ENCODE measurements at places on chromosomes 6 and 20.

GRCh38 chr20:45290677-45291355 is 15.8 kb upstream of the RBPJL start:
- DNase-seq: peak; percentile 68

DNA sequence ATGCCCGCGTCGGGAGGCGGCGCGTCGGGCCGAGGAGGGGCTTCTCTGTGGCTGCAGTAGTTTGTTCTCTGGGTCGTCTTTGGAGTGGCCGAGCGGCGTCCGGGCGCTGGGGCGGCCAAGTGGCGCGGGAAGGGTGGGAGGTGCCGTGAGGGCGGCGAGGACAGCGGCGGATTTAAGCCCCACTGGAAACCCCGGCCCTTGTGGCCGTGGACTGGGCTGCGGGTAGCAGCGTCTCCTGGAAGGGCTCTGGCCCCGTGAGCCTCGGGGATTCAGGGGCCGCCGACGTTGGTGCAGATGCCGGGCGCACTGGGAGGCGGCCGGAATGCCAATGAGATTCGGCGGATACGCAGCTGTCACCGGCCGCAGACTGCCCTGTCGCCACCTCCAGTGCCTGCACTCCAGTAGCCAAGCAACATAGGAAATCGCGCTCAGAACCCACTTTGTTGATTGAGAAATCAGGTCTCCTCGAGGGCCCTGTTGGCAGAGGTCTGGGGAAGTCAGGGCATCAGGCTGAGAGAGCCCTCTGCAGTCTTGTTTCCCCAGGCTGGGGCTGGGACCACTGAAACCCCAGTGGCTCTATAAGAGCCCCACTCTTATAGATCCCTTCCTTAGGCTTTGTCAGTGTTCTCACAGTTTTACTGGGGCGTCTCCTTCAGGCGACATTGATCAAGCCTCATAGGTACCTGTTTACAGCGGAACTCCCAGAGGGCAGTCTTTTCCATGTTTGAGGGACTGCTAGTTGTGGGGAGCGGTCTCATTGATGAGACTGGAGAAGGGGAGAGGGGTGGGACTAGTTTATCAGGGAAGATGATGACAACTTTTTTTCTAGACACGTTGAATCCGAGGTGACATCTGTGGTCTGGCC is 642 bp downstream of the GZF1 start:
- peak; percentile 17 for DNase-seq

DNA sequence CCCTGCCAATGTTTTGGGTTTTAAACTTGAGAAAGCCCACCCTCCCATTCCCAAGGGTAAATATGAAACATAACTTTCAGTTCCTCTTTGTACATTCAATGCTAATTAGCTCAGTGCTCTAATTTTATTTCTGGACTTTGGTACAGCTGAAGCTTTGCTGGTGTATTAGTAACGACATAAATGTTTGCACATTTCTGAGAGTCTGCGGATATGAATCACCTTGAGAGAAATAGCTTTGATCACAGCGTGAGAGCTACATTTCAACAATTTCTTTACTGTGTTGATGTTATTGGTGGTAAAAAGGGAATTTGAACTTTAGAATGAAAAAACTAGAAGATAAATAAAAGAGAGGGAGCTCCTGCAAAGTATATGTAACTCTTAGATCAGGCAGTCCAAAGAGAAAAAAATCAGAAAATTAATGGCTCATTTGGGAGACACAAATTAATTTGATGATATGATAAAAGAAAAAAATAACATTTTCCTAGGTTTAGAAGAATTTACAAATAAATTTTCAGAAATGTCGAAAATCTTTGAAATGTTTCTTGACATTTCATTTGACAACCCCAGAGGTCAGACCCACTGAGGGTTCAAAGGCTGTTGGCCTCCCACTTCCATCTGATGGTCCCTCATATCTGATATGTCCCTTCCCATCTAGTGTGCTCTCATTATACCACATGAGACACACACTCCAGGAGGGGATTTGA is 38.5 kb upstream of the CAP2 start:
- DNase-seq: peak; percentile 63

DNA sequence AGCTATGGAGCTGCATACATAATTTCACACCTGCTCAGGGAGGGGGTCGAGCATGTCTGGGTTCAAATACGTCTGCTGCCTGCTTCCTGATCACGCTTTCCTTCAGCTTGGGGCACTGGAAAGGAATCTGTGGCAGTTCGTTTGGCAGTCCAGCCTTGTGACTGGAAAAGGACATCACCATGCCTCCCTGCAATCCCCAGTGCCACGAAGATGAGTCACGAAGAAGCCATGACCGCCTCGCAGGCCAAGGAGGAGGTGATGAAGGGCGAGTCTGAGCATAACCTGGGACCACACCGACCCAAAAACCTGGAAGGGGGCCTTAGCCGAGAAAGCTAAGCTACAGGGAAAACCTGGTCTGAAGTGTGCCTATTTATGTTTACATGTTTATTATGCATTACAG is 13.1 kb downstream of the JAG1 start:
- DNase-seq: no peak
